ENCODE measurements at places on chromosomes 11 and 22.
A peak's percentile ranks its signal among the peaks of the same experiment; 100 is the strongest.

DNA sequence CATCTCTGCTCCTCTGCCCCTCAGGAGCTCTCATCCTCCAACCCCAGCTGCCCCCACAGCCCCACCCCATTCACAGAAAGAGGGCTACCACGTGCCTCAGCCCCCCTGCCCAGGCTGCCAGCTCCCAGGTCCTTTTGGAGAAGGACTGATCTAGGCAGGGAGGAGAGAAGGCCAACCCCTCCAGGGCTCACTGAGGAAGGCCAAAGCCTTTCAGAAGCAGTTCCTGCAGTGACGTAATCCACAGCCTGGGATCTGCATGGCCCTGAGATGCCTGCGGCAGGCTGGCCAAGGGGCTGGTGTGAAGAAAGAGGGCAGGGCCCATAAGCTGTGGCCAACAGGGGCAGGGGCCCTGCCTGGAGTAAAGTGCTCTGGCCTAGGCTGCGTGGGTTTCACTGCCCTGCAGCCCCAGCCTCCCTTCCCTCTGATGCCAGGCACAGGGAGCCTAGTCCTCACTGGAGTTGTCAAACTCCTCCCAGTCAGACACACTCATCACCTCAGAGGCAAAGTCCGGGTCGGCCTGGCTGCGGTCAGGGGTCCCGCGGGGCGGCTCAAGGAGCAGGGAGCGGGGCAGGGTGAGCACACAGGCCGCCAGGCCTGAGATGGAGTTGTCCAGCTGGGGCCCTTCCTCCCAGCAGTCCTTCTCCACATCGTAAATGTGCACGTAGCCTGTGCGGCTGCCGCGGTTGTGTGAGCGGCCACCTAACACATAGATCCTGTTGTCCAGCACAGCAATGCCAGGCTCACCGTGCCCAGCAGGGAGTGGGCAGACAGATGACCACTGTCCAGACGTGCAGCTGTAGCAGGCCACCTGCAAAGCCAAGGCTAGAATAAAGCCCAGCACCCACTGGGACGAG, 4.2 kb upstream of the SCARF2 start:
- DNase-seq: no peak

- DNase-seq: peak; percentile 6
These were observed 1.1 kb downstream of the EED start for GRCh38 chr11:86245369-86246292.

DNA sequence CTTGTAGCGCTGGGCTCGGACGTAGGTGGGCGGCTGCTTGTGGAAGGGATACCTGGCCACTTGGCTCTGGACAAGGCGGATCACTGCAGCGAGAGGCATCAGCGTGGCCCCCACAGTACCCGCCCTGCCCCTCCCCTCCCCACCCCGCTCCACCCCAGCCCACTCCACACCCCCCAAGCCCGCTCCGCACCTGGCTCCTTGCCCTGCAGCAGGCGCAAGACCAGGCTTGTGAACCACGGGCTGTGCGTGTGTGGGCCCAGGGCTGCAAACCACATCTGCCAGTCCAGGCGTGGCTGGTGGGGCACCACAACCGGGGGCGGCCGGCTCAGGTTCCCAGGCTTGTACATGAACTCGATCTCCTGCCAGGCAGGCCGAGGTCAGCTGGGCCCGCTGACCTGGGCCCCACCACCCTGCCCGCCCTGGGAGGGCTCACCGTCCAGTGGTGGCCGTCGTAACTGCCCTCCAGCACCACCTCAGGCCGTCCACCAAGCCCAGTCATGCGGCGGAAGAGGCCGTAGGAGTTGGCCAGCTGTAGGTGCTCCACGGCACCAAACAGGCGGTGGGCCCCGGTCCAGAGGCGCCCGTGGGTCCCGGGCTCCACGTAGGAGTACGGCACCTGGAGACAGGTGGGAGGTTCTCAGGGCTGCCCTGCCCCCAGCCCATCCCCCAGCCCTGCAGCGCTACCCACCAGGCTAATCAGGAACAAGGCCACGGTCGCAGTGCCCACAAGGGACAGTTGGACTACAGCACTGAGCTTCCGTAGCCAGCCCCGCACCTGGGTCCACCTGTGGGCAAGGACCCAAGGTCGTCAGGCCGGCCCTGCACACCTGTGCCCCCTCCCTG, 2.9 kb downstream of the LMF2 start:
- no peak for DNase-seq

DNA sequence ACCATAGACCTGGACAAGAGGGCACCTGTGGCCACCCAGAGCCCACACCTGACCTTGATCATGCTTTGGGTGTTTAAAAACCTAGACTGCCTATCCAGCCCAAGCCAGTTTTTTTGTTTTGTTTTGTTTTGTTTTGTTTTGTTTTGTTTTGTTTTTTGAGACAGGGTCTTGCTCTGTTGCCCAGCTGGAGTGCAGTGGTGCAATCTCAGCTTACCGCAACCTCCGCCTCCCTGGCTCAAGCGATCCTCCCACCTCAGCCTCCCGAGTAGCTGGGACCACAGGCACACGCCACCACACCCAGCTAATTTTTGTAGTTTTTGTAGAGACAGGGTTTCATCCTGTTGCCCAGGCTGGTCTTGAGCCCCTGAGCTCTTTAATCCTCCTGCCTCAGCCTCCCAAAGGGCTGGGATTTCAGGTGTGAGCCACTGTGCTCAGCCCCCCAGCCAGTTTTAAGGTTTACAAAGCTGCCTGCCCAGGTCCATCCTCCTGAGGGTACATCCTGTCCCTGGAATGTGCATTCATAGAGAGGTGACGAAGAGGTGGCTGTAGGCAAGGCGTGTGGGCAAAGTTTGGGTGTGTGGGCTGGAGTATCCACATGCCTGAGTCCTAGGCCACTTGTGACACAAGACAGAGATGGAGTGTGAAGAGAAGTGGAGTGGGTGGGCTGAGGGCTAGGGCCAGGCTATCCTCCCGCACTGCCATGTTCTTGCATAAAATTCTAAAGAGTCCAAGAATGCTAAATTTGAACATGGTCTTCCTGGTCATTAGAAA, 3.3 kb upstream of the CD82 start:
- DNase-seq: no peak

GRCh38 chr11:111945198-111945597, 8.1 kb downstream of the DIXDC1 start:
- DNase-seq: no peak

DNA sequence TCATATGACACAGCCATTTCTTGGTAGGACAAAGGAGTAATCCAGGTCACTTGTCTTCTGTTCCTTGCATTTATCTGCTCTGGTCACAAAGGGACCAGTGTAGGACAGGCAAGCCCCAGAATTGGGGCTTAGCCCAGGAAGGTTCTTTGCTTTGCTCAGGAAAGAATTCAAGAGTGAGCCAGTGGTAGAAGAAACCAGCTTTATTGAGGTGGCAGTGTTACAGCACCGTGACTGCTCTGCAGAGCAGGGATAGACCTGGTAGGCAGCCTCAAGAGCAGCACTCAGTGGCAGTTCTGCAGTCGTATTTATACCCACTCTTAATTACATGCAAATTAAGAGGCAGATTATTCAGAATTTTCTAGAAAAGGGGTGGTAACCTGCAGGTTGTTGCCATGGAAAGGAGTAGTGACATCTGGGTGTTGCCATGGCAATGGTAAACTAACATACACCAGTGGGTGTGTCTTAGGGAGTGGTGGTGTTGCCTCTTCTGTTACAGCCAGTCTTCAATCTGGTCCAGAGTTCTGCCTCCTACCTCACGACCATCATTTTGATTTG, 84.9 kb upstream of the RAB1B start:
- DNase-seq: no peak

DNA sequence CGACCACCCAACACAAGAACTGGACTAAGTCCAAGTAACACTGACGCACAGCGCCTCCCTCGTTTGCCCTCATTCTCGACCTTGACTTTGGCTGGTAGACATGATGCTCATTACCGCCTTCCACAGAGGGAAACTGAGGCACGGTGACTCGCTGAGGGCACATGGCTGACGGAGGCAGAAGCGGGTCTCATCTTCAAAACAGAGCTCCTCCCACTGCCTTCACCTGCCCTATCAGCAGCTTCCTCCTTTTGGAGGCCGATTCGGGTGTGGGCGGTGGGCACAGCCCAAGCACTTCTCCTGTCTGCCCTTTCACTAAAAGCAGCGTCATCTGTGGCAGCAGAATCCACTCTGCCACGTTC, 2.0 kb upstream of the KMT5B start:
- no peak for DNase-seq

DNA sequence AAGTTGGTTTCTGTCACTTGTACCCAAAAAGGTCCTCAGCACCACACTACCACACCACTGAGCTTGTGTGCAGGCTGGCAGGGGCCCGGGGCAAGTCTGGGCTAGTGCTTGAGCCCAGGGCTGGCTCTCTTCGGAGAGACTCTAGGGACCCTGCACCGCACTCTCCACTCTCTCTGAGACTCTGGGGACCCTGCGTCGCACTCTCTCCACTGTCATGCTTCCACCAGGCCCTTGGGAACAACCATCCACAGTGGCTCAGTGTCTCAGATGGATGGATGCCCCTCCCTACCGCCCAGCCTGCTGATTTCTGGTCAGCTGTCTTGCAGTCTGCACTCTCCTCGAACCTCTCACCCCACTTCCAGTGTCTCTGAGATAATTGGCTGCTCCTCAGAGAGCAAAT, 2.0 kb upstream of the SBF1 start:
- no peak for DNase-seq

DNA sequence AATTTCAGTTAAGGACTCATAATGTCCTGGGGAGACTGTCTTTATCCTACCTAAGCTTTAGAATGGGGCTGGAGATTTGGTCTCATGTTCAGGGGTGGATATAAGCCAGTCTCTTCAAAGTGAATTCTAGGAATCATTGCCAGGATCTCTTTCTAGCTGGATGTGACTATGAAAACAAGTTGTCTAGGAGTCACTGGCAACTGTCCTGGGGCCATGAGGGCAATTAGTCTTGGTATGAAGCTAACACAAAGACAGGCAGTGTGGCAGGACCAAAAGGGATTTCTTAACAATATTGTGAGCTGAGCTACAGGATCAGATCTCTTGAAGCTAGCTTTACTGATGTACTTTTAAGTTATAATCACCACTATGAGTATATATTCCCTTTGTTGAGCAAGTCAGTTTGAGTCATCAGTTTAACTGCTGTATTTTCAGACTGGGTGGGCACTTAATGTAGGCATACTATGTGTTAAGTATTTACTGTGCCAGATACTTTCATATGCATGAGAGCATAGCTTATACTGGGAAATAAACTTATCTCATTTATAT, 390.0 kb upstream of the CCDC90B start:
- no peak for DNase-seq

All from fibroblast of skin of back (primary cell).